ENCODE measurements at places on chromosomes 5 and 9.

DNA sequence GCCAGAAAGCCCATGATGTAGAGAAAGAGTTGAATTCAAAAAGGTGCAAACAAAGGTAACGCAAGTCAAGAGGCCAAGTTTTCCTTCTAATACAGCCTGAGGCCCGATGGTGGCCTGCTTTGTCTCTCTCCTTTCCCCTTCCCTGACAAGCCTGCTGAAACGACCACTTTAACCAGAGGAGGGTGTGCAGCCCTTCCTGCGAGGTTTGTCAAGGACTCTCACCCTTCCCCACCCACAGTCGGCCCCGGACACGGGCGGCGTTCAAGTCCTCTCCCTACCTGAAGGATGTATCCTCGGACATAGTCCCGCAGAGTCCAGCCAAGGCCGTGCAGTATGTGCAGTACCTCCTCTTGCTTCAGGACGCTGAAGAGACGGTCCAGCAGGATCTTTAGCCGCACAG, 318.2 kb downstream of the BNC2 start:
- DNase-seq, result no peak

DNA sequence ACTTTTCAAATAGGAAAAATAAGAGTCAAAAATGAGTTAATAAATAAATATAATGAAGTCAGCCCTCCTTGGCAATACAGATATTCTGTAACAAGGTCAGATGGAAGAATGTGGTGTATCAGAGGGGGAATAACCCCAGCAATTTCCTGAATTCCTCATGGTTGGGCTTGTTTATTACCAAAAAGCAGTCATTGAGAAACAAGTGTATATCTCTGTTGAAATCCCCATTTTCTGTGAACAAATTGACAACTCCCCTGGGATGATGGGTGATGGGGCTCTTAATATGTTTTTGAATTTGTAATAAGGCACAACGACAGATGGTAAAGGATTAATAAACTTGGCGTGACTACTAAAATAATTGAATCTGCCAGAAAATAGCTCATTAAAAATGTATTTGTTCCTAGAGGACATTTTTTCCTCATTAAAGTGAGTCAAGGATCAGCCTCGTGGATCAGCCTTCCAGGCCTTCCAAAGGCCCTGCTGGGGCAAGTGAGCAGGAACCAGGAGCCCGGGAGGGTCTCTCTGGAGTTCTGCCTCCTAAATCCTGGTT, 34.2 kb downstream of the THBS4 start:
- no peak for DNase-seq

DNA sequence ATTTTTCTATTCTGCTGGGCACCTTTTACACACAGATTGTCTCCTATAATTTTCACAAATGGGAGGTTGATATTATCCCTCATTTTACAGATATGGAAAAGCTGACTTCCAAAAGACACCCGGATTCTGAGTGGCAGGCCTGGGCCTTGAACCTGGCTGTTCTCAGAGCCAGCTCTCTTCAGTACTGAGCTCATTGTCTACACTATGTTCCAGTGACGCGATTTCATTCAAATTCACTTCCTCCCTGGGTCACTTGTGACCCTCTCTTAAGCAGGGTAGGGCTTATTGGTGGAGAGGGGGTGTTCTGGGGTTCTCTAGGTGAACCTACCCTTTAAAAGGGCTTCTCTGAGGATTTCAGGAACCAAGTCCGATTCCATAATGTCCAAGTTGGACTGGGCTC, 70.2 kb downstream of the ANKRD33B start:
- DNase-seq, result no peak

DNA sequence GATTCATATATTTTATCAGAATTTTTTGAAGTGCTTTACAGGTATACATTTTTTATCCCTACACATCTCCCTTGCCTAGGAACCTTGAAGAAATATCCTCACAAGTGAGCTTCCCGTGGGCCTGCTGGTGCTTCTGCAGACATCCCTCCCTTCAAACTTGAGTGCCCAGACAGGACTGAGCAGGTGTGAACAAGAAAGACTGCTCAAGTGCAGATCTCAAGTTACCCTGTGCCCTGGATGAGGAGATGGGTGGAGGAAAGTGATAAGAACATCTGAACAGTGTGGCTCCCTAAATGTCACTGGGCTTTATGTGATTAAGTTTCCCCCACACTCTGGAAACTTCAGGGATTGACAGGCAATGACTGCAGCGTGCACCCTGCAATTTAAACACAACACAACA, 209.8 kb downstream of the TLE1 start:
- no peak for DNase-seq

- DNase-seq, result no peak
Measured at GRCh38 chr9:89502038-89502601, 4.2 kb upstream of the SEMA4D start.

DNA sequence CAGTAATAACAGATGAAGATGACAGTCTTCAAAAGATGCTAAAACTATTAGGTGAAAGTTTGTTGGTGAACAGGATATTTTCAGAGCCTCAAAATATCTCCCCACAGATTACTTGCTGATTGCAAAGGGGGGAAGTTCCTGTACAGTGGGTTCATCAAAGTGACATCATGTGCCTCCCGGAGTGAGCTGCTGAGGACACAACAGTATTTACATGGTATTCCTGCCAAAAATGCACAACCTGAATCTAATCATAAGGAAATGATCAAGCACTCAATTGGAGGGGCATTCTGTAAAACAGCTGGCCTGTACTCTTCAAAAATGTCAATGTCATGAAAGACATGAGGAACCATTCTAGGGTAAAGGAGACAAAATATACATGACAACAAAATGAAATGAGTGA, 18.9 kb upstream of the GLIS3 start:
- no peak for DNase-seq

GRCh38 chr5:162221910-162222309, 154.3 kb downstream of the GABRG2 start:
- DNase-seq, result no peak

DNA sequence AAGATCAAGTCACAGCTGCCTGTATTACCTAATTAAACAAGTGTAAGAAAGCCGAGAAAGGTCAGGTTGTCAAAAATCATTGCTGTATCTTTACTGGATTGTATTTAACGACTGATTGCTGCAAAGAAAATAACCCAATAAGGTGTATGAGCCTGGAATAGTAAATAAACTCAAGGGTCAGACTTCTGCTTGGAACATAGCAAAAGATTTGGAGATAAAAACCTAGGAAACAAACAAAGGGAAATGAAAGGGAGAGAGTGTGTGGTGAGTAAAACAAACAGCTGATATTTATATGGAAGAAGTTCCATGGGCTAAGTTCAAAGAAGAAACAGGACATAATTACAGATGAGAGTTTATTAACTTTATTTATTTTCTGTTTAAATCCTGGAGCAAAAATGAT, 354.0 kb downstream of the TLR4 start:
- no peak for DNase-seq

DNA sequence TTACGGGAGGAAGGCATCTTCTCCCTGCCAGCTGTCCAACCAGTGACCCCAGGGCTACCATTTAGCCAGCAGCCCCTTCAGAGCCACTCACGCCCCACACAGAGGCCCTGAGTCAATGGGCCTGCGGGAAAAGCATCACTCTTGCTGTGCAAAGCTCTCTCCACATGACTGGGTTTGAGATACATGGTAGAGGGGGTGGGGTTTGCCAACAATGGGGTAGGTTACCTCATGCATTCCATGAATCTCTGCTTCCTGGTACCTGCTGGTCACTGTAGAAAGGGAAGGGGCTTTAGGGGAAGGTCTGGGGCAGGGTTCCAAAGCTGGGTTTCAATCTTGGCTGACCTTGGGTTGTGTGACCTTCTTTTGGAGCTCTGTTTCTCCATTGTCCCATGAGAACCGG, 22.9 kb upstream of the TTLL11 start:
- DNase-seq, result no peak

DNA sequence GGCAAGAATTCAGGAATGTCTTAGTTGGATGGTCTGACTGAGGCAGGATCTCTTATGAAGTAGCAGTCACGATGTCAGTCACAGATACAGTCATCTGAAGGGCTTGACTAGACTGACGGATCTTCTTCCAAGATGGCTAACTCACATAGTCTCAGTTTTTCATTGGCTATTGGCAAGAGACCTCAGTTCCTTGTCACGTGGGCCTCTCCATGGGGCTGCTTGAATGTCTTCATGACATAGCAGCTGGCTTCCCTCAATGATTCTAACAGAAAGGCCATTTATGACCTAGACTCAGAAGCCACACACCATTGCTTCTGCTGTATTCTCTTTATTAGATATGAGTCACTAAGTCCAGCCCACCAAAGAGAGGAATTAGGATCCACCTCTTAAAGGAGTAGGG, 4.7 kb downstream of the APC start:
- no peak for DNase-seq

GRCh38 chr5:149063896-149064478, 1.1 kb upstream of the SH3TC2 start:
- DNase-seq, result no peak

- DNase-seq, result no peak
Measured at GRCh38 chr9:95085861-95086563, 231.5 kb downstream of the FANCC start.

- no peak for DNase-seq
Measured at GRCh38 chr5:39191216-39191615, 28.1 kb downstream of the FYB1 start.

DNA sequence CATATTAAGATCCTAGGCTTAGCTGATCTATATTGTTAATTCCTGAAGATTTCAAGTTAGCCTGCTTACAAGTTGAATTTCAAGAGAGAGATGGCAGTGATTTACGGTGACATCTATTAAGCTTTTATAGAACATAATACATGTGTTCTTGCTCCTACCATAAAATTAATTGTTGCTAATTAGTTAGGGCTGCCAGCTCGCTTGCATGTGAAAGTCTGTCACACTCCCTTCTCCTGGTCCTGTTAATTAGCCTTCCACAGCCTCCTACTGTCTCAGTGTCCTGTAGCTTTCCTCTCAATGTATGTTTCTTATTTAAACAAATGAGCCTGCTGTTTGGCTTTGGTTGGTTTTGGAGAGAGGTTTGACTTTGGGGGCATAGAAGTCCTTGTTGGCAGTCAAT, 247.2 kb downstream of the NTRK2 start:
- DNase-seq, result no peak

DNA sequence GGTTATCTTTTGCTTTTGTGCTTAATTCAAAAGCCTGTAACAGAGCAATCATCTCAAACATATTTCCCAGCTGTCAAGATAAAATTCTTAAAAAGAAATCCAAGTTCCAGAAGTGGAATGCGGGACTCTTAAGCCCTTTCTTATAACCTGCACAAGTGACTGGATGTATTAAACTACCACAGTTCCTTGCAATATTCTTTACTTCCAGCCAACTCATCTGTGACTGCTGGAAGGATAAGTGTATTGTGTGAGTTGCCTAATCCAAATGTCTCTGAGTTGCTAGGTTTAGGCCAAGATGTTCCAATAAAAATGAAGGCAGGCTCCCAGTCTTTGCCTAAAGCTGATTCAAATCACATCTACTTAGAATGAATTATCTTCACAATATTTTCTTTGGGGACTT, 159.2 kb upstream of the SLC24A2 start:
- no peak for DNase-seq

- DNase-seq, result no peak
Measured at GRCh38 chr5:177389241-177390169, 5.3 kb downstream of the SLC34A1 start.

GRCh38 chr9:26975728-26976707, 19.8 kb downstream of the IFT74 start:
- no peak for DNase-seq

- no peak for DNase-seq
Measured at GRCh38 chr9:79247021-79247420, 324.7 kb upstream of the TLE4 start.

DNA sequence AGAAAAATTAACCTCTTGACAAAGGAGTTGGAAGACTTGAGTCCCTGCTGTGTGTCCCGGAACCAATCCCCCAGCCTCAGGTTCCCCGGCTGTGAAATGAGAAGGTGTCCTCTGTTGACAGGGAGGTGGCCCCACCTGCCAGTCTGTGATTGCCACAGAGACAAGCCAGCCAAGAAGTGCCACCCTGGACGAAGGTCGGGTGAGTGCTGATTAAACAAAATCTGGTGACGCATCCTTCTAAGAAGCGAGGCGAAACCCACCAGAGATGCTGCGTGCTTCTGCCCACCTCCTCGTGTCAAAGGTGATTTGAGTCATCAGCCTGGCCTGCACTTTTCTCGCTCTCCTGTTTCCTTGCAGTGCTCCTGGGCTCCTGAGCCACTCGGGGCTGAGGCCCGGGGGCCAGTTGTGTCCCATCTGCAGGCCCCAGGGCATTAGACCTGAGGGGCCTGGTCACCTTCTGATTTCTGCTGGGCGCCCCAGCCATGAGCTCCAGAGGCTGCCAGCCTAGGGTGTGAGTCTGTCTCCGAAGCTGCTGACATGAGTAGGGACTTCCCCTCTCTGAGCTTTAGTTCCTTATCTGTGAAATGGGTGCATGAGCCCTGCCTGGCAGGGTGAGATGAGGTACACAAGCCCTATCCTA, 28.7 kb downstream of the NEK6 start:
- DNase-seq, result peak; percentile 83

DNA sequence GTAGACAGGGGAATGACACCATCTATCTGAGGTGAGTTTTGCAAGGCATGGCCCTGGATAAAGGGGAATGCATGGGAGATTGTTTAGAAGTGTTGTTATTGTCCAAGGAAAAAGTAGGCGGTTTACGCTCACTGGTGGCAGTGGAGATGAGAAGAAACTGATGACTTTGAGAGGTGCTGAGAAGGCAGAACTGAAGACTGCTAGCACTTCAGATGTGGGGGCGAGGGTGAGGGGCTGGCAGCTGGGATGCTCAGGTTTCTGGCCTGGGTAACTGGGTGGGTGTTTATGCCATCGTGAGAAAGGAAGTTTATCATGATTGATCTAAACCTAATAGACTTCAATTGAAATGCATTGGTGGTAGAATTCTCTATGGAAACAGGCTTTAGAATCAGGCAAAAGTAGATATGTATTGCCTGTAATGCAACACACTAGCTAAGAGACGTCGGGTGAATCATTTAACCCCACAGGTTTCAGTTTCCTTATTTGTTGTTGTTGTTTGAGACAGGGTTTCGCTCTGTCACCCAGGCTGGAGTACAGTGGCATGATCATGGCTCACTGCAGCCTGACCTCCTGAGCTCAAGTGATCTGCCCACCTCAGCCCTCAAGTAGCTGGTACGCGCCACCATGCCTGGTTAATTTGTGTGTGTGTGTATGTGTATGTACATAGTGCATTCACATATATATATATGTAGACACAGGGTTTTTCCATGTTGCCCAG, 123.5 kb downstream of the SLC24A2 start:
- no peak for DNase-seq

- no peak for DNase-seq
Measured at GRCh38 chr5:157331807-157332206, 65.9 kb downstream of the CYFIP2 start.

DNA sequence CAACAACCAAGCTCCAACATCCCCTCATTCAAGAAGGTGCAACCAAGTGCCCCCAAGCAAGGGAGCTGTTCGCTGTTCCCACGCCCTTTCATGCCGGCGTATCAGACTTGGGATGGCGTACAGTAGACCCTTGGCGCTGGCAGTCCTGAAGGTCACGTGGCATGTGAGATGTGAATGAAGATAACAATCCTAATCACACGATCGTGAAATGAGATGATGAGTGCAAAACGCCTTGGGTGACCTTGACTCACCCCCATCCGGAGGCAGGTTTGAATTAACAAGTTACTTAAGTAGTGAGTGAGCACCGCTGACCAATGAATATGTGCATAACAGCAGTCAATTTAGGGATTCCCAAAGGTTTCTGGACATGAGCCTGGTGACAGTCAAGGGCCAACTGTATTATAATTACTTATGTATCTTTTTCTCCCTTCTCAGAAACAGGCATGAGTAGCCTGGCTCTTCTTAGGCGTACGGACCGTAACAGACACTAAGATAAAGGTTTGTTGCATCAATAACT, 150.2 kb downstream of the TTLL11 start:
- DNase-seq, result no peak
